Naive thymus-derived CD8-positive, alpha-beta T cell (primary cell): ENCODE measurements at places on chromosomes 3 and 15.

DNA sequence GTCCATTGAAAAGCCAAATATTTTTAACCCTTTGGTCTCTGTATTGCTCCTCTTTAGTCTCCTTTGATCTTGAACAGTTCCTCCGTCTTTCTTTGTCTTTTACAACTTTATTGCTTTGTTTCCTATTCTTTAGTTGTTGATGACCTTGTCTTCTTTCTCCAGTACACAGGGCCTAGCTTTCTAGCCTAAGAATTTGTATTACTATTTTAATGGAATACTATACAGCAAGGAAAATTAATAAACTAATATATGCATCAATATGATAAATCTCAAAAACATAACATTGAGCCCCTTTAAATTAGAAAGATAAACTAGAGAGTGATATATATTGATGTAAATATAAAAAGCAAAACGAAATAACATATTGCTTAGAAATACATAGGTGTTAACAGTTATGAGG is 88.7 kb downstream of the NR1D2 start:
- DNase-seq = no peak

DNA sequence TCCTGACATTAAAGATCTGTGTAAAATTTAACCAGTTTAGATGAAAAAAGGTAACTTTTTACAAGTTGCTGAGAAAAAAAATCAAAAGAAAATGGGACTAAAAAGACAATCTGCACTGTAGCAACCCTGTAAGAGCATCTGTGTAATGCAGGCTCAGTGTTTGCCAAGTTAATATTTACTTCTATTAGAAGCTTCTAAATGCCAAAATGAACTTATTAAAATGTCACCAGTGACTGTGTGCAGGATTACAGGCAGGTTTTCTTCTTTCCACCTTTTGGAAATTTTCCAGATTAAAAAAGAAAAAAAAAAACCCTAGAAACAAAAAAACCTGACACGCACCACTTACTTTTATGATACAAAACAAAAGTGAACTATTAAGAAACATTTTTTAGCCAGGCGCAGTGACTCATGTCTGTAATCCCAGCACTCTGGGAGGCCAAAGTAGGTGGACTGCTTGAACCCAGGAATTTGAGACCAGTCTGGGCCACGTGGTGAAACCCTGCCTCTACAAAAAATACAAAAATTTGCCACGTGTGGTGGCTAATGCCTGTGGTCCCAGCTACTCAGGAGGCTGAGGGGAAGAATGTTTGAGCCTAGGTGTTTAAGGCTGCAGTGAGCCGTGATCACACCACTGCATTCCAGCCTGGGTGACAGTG is 87.2 kb downstream of the TJP1 start:
- DNase-seq = no peak

DNA sequence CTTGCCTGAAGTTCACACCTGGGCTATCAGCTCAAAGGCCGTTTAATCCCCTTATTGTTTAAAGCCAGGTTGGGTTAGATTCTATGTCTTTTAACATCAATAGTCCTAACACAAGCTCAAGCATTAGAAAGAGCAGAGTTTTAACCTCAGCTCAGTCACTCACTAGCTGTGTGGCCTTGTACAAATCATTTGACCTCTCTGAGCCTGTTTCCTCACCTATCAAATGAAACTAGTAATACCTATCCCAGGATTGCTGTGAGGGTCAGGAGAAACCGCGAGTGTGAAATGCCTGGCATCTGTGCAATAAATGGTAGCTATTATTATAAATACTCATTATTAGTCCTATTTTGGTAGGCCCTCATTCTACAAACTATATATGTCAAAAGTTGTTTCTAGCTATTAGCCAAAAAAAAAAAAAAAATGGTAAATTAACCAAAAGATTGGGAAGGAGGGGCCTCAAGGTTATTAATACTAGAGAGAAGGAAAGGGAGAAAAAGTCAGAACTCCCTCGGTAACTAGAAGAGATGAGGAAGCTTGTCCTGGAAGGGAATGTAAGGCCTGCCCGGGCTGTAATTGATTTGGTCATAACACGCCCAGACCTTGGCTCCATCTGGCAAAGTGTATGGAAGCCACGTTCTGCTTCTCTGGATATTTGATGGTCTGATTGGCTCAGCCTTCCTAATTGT is 510.5 kb upstream of the PROK2 start:
- DNase-seq = no peak

- no peak for DNase-seq
These were observed 18.5 kb downstream of the KBTBD8 start for GRCh38 chr3:67016522-67017080.

DNA sequence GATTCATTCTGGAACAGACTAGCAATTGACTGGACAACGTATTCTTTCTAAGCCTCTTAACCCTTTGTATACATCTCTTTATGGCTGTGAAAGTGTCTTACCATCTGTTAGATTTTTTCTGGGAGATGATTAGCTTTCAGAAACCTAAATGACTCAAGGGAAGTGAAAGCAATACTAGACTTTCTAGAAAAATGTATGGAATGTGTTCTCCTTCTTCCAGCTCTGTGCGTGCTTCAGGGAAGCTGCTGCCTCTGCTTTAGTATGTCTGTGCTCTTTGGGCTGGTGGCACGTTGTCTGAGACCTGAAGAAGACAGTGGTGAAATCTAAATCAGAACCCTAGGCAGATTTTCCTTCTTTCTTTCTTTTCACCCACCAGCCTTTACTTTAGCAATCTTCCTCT is 89.5 kb downstream of the ITPR1 start:
- DNase-seq = no peak

DNA sequence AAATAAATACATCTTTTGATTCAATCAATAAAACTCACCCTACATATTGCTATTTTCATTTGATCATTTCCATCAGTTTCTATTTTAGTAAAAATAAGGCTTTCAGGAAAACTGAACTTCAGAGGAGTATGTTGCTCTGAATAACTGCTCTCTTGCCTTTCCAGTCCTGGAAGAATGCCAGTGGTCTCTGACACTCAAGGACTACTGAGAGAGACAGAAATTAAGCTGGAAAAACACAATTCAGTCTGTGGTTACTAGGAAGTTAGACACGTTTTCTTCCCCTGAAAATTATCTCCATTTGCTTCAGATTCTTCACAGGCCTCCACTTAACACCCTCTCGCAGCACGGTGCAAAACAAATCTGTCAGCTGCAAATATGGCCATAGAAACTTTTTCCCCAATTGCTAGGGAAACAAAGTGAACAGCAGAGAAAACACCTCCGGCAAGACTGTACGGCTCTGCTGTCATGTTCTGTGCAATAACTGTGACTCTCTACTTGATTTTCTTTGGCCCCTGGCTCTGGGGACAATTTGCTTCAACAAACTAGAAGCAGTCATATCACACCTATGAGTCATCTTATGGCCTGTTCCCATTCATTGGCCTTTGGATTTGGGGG is 353.0 kb downstream of the MAGI1 start:
- DNase-seq = no peak

DNA sequence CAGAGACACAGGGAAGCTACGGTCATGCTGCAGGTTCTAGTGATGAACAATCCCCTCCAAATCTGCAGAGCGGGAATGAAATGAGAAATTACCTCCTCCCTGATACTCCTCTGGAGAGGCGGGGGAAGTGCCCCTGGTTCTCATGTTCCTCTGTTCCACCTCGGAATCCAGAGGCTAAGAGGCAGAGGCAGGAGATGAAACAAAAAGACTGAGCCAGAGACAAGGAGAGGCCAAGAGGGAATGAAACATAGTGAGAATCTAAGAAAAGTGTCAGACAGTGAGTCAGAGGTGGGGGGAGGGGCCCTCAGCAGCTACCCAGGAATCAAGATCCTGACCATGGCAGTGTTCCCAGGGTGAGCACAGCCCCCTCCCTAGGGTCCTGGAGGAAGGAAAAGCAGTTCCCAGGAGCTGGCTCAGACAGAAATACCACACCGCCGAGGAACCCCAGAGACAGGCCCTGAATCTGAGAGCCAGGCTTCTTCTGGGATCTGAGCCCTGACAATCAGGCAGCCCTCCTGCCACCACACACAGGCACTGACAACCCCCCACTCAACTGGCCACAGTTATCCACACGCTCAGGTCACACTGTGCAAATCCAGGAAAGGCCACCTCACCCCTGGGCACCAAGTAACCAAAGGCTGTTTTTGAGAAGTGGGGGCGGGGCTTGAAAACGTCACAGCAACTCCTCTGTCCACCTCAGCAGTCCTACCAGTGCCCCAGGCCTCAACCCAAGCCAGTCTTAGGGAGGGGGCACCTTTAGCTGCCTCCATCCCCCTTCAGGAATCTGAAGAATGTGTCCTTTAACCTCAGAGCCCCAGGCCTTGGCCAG is 2.4 kb downstream of the CSRNP1 start:
- DNase-seq = no peak

- peak; percentile 74 for DNase-seq
These were observed 57.9 kb downstream of the RPL22L1 start for GRCh38 chr3:170811928-170812591.

- DNase-seq = no peak
These were observed 953.1 kb upstream of the NR2F2 start for GRCh38 chr15:95377258-95377852.

- DNase-seq = no peak
These were observed 544.1 kb upstream of the MDFIC2 start for GRCh38 chr3:70856414-70857162.

DNA sequence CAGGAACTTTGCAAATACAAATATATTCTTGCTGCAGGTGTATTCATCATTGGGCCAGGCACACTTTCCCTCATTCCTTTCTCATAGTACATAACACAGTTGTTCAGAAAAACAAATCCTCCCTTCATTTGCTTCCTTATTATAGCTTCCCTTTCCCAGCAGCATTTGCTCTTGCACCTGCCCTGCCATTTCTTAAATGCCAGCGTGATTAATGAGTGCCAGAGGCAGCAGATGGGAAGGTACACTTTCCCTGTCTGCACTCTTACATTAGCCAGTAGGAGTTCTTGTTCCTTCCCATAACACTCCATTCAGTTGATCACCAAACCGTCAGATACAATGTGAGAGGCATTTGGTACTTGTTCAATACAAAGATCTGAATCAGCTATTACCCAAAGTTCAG is 128.5 kb upstream of the GAP43 start:
- no peak for DNase-seq

DNA sequence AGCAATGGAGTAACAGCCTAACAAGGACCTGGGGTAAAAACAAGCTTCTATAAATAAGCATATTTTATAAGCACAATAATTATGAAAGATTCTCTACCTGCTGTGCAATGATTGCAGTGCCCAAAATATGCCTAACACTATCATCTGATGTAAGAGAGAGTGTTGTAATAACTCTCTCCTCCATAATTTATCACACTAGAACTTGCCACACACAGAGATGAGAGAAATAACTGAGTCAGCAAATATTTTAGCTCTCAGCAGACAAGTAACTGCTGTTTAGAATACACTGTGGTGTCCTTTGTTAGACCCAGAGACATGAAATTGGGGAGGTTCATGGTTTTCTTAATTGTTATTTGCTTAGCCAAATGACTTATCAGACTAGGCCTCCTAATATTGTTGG is 105.3 kb upstream of the ACP3 start:
- no peak for DNase-seq

GRCh38 chr3:37272741-37273140 is 98.4 kb upstream of the LRRFIP2 start:
- DNase-seq = no peak

DNA sequence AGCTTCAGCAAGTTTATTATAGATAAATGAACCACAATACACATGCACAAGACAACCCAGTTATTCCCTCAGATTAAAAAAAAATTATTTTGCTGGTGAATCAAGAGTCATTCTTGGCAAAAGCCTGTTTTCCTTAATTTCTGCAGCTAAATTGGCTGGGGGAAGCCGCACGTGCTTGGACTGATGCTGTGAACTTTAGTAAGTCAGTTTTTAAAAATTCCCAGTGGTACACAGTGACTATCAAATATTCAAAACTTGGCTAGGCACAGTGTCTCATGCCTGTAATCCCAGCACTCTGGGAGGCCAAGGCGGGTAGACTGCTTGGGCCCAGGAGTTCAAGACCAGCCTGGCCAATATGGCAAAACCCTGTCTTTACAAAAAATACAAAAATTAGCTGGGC is 23.9 kb downstream of the EHD4 start:
- no peak for DNase-seq

DNA sequence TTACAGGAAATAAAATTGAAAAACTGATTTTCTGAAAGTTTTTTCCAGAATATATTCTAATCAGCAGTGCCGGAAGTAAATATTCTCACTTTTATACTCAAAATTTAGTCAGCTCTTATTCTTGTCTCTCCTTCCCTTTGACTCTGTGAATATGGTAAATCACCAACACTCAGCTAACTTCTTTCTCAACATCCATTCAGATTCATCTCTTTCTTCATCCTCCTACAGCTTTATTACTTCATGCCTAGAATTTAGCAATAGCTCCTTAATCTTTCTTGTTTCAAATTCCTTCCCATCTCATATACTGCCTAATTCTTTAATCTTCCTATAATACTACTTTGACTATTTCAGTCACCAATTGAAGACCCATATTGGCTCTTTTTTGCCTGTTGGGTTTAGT is 67.9 kb downstream of the FGF7 start:
- DNase-seq = no peak

DNA sequence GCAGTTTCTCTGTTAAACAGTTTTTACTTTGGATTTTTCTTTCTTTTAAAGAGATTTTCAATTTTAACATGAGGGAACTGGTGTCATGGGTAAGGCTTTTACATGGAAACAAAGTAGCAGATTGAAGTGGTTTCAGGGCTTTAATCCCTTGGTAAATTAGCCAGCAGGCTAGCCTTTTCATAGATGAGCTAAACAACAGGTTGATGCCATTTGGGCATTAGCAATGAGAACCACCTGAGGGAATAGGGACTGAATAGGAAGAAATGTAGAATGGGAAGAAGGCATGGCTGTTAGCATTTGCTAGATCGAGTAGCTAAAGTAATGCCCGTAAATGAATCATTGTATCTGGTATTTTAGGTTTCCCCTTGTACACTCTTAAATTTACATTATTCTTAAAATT is 165.5 kb upstream of the MLF1 start:
- no peak for DNase-seq

DNA sequence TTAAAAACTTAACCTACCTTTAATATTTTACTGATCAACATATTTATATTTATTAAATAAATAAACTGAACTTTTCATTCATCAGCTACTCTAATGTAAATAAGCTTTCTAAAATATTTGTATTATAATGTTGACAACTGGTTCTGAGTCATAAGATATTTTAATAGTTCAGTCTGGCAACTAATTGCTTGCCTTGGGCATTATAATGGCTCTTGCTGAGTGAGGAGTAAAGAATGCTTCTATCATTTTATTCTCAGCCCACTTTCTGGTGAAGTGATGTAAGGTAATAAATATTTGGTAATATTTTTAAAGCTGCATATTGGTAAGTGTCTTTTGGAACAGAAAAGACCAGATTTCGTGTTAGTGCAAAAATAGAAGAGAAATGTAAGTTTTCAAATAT is 81.5 kb downstream of the DIPK2A start:
- DNase-seq = no peak

GRCh38 chr15:74817370-74817737 is 4.7 kb downstream of the LMAN1L start:
- DNase-seq = no peak

GRCh38 chr15:78614021-78614420 is 6.8 kb downstream of the CHRNA3 start:
- no peak for DNase-seq

- DNase-seq = no peak
These were observed 137.4 kb downstream of the TBC1D5 start for GRCh38 chr3:17605032-17605431.
